Ascending aorta (tissue), 2 donors: ENCODE measurements at places on chromosomes 1 and 21. TPM values are rescaled to one million over a fixed set of nuclear protein-coding genes. Genes with fewer than 3 reads are reported as not detected.

DNA sequence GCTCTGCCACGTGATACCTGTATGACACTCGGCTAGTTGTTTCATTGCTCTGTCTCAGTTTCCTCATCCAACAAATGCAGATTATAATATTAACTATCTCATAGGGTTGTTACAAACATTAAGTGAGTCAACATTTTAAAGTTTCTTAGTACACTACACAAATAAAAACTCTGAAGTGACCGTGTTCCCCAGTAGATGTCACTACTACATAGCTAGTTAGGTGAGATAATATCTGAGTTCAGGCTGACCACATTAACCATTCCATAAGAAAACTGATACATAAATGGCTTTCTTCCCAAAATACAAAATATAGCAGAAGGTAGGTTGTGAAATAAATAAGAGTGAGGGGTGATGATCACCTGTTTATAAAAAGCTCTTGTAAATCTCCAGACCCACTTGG, 214.1 kb downstream of the NUF2 start:
- no peak for DNase-seq

- no peak for DNase-seq
These were observed 4.9 kb downstream of the RPL11 start for GRCh38 chr1:23696335-23696989.

DNA sequence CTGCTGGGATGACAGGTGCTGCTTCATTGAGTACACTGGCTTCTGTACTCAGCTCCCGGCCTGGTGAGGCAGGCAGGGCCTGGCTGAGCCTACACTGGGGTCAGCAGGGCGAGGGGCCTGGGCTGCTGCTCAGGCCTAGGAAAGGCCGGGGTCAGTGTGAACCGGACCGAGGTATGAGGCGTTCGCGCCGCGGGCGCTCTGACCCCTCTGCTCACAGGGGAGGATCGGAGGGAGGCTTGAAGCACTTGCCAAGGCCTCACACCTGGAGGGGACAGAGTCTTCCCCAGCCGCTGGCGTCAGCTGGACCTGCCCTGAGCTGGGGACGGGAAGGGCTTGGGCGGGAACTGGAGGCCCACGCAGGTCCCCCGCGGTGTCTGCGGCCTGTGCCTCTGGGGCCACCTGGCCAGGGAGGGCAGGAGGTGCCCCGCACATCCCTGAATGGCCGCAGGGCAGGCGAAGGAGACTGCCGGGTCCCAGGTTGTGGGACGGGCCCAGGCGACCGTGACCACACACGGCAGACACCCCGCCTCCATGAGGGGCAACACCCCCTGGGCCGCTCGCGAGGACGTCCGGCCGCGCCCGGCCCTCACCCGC, 466 bp downstream of the PEX10 start:
- DNase-seq, result no peak

DNA sequence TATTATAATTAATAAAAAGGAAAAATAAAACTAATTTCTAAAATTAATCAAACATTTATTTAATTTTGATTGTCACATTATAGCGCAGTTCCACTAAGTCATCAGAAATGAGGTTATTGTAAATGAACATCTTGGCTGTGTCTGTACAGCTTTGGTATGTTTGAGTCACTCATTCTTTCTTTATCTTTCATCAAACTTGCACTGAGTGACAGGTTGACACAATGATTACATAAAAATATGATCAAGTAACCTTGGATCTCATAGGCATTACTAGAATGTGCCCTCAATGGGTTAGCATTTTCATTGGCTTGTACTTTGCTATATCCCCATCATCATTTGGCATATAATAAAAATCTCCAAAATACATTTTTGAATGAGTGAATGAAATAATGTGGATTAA, 1353.2 kb upstream of the ADGRL2 start:
- no peak for DNase-seq

LCE3D gene
- not detected for total RNA-seq

NR5A2 gene
- total RNA-seq, result 12.7 TPM

C1QB gene
- total RNA-seq, result 454 TPM

TBX19 gene
- total RNA-seq, result 0.64 TPM
